ENCODE measurements at places on chromosomes 6 and 20. TPM values are rescaled to one million over a fixed set of nuclear protein-coding genes. Genes with fewer than 3 reads are reported as not detected.

- no peak overlapping the region for H3K27ac ChIP-seq
- H3K4me3 ChIP-seq, result no peak overlapping the region
- no peaks in the 10 kb centered on the region for H3K36me3 ChIP-seq
- no peaks in the 10 kb centered on the region for H3K4me1 ChIP-seq
These were observed 36.1 kb upstream of the INSM1 start for GRCh38 chr20:20331817-20332216.

The SLC2A10 gene
- 26.1 TPM for total RNA-seq

GRCh38 chr6:133223452-133224029, 17.6 kb upstream of the EYA4 start:
- H3K4me3 ChIP-seq, result no peak overlapping the region
- H3K27ac ChIP-seq, result no peak overlapping the region
- no peak for DNase-seq
- no peaks in the 10 kb centered on the region for H3K27me3 ChIP-seq
- H3K4me1 ChIP-seq, result no peaks in the 10 kb centered on the region
- no peaks in the 10 kb centered on the region for H3K36me3 ChIP-seq

- H3K27me3 ChIP-seq, result no peaks in the 10 kb centered on the region
- H3K4me1 ChIP-seq, result no peaks in the 10 kb centered on the region
- H3K4me3 ChIP-seq, result no peak overlapping the region
- DNase-seq, result peak; percentile 28
- no peaks in the 10 kb centered on the region for H3K36me3 ChIP-seq
These were observed 47.5 kb upstream of the RIN2 start for GRCh38 chr20:19710336-19711120.

GRCh38 chr20:8267009-8267408, 134.9 kb downstream of the PLCB1 start:
- H3K4me1 ChIP-seq, result no peaks in the 10 kb centered on the region
- H3K27me3 ChIP-seq, result no peaks in the 10 kb centered on the region
- no peaks in the 10 kb centered on the region for H3K36me3 ChIP-seq
- H3K4me3 ChIP-seq, result no peak overlapping the region
- no peak overlapping the region for H3K27ac ChIP-seq

DNA sequence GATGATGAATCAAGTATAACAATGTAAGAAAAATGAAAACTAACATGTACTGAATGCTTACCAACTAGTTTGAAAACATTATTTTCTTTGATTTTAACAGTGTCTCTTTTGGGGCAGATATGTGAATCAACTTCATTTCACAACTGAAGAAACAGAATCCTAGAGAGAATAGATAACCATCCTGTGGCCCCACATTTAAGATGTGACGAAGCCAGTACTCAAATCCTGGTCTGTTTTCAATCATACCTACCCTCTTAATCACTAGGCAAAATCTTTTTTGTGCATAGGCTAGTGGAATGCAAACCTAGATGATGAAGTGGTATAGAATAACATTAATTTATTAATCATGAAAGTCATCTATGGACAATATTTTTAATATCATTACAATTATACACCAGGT, 371.6 kb upstream of the EPHA7 start:
- no peaks in the 10 kb centered on the region for H3K4me1 ChIP-seq
- H3K27me3 ChIP-seq, result no peaks in the 10 kb centered on the region
- DNase-seq, result no peak
- no peak overlapping the region for H3K4me3 ChIP-seq

GRCh38 chr20:63641146-63641791, 12.0 kb downstream of the STMN3 start:
- H3K4me3 ChIP-seq, result peak overlapping the region; percentile 33
- no peak for DNase-seq
- peaks cover 50% of the 10 kb centered on the region for H3K4me1 ChIP-seq
- H3K27me3 ChIP-seq, result no peaks in the 10 kb centered on the region
- H3K27ac ChIP-seq, result peak overlapping the region; percentile 94

DNA sequence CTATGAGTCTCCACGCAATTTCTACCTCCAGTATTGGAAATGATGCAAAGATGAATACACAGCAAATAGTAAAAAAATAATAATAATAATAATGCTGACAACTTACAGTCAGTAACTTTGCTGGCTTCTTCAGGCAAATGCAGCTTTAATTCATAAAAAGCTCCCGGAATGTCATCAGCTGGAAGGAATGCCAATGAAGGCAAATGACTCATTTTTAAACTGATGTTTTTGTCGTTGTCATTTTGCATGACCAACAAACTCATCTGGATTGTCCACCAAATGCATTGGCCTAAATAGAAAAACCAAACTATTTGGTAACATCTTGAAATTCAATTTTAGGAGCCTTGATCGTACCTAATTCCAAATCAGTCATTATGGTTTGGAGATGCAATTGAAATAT, 217.1 kb downstream of the ALDH8A1 start:
- no peaks in the 10 kb centered on the region for H3K4me1 ChIP-seq
- H3K4me3 ChIP-seq, result no peak overlapping the region
- DNase-seq, result no peak
- H3K36me3 ChIP-seq, result no peaks in the 10 kb centered on the region
- no peak overlapping the region for H3K27ac ChIP-seq

- H3K4me1 ChIP-seq, result no peaks in the 10 kb centered on the region
- DNase-seq, result no peak
- no peak overlapping the region for H3K4me3 ChIP-seq
- no peak overlapping the region for H3K27ac ChIP-seq
These were observed 37.6 kb downstream of the ANKS1A start for GRCh38 chr6:34926655-34927054.

The NHLRC1 gene
- total RNA-seq, result 2.5 TPM

GRCh38 chr20:56358600-56359211, at the start of gene FAM210B:
TSS of gene FAM210B (plus strand) at chr20:56358974. CDS start at chr20:56359006, 32 bp downstream.
- peak within 1 kb of the TSS; percentile 69 for H3K27ac ChIP-seq
- H3K27me3 ChIP-seq, result no peaks in the 10 kb centered on the region
- peak within 1 kb of the TSS; percentile 79 for H3K4me3 ChIP-seq
- no peaks in the 10 kb centered on the region for H3K36me3 ChIP-seq
- H3K4me1 ChIP-seq, result peaks cover 21% of the 10 kb centered on the region
- peak; percentile 97 for DNase-seq

The BMP5 gene
- 14.5 TPM for total RNA-seq

- no peaks in the 10 kb centered on the region for H3K27me3 ChIP-seq
- no peaks in the 10 kb centered on the region for H3K36me3 ChIP-seq
- H3K27ac ChIP-seq, result no peak overlapping the region
- H3K4me1 ChIP-seq, result no peaks in the 10 kb centered on the region
- H3K4me3 ChIP-seq, result no peak overlapping the region
- peak; percentile 37 for DNase-seq
These were observed 71.3 kb upstream of the SLC2A12 start for GRCh38 chr6:134123666-134124208.

The TXLNB gene
- total RNA-seq, result 0.73 TPM

DNA sequence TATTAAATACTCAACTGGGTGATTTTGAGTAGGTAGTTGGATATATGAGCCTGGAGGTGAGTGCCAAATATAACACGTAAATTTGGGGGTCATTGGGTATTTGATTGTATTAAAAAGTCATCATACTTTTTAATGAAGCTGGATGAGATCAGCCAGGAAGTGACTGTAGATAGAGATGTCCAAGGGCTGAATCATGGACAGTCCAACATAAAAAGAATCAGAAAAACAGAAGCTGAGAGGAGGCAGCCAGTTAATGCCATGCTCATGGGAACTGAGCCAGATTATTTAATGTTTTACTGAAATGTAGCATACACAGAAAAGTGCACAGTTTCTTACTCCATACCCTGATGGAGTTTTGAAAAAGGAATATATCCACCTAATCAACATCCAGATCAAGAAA, 435.5 kb upstream of the PLCB4 start:
- H3K4me1 ChIP-seq, result no peaks in the 10 kb centered on the region
- H3K27me3 ChIP-seq, result no peaks in the 10 kb centered on the region
- H3K27ac ChIP-seq, result no peak overlapping the region
- no peak for DNase-seq
- no peak overlapping the region for H3K4me3 ChIP-seq

The CALHM4 gene
- not detected for total RNA-seq

DNA sequence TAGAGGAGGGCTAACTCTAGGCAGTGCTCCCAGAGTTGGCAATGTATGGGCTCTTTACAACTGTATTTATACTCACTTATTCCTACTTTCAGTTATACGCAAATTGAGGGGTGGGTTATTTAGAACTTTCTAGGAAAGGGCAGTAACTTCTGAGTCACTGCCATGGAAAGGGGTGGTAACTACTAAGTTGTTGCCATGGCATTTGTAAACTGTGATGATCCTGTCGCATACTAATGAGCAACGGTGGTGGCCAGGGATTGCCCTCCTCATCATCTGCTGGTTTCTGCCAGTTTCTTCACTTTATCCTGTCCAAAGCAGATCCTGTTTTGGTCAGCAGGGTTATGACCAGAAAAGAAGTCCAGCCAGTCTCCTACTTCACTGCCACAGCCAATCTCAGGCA, 95.5 kb upstream of the PTPRT start:
- DNase-seq, result no peak
- no peaks in the 10 kb centered on the region for H3K4me1 ChIP-seq
- H3K27me3 ChIP-seq, result no peaks in the 10 kb centered on the region
- no peak overlapping the region for H3K27ac ChIP-seq

The SRSF12 gene
- total RNA-seq, result 0.63 TPM

- DNase-seq, result no peak
- no peaks in the 10 kb centered on the region for H3K36me3 ChIP-seq
- no peak overlapping the region for H3K27ac ChIP-seq
These were observed 78.4 kb upstream of the CCDC28A start for GRCh38 chr6:138695193-138695592.
